GM23248 (cell line): ENCODE measurements at places on chromosomes 7 and 10. TPM values are rescaled to one million over a fixed set of nuclear protein-coding genes. Genes with fewer than 3 reads are reported as not detected.

DNA sequence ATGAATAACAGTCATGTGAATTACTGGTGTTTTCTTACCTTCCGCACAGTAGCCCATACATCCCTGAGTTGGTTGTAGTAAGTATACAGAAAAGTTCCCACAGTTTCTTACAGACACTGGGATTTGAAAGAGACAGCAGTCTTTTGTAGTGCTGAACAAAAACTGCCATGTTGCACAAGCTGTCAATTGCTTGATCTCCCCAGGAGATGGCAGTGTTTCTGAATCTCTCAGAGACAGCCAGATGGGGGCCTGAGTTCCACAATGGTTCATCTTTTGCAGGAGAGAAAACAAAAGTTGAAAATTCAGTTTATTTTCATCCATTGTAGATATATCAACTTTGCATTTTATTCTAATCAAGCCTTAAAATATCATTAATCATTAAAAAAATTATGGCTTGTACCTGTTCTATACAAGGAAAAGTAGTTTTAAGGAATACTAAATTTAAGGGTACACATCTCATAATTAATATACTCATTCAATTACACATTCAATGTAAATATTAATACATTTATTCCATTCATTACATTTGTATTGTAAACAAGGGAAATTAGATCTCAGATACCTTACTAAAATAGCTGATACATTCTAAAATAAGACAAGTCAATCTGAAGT, 14.5 kb downstream of the VWDE start:
- DNase-seq, result peak; percentile 77

DNA sequence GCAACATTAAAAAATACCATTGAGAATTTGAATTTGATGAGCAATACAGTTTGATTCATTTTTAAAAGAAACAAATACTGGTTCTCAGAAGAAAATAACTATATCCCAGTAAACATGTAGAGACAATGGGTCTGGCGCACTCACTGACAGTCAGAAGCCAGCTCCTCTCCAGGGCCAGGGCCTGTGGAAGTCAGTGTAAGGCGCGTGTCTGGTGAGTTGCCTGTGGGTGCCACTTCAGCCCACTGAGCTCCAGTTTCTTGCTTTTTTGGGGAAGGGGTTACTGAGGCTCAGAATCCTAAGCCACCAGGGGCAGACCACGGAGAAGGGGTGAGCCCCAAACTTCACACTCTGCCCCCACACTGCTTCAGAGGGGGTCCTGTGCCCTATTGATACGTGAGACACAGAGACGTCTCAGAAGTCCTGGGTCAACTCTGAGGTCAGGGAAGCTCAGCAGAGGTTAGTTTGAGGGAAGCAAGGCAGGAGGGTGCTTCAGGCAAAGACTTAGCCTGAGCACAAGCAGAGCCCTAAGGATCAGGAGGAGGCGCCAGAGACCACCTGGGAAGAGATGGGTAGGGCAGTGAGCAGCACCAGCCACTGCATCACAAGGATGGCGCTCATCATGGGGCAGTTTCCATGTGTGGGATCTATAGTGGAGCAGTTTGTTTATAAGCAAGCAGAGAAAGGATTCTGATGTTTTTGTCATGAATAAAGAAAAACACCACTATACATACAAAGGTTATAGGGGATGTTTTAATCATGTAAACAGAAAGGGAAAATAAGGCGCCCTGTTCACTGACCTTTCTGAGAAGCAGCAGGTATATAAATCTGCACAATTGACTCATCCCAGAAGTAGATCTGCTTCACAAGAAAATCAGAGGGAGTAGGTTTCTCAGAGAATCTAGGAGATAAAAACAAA, 95.7 kb downstream of the PKD1L1 start:
- peak; percentile 28 for DNase-seq

- DNase-seq, result no peak
Measured at GRCh38 chr7:117780832-117781231, 92.4 kb downstream of the CTTNBP2 start.

DNA sequence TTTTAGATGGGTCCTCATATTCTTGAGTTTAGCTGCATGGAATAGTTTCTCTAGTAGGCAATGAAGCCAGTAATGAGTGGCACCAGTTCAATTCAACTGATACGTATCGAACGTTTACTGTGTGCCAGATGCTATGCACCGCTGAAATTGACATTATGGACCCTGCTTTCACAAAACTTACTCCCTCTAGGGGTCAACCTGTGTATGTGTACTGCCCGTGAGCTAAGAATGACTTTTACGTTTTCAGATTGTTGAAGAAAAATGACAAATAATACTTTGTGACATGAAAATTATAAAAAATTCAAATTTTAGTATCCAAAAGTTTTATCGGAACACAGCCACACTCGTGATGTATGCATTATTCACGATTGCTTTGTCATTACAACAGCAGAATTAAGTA, 95.5 kb downstream of the ZMYND11 start:
- DNase-seq, result peak; percentile 22

DNA sequence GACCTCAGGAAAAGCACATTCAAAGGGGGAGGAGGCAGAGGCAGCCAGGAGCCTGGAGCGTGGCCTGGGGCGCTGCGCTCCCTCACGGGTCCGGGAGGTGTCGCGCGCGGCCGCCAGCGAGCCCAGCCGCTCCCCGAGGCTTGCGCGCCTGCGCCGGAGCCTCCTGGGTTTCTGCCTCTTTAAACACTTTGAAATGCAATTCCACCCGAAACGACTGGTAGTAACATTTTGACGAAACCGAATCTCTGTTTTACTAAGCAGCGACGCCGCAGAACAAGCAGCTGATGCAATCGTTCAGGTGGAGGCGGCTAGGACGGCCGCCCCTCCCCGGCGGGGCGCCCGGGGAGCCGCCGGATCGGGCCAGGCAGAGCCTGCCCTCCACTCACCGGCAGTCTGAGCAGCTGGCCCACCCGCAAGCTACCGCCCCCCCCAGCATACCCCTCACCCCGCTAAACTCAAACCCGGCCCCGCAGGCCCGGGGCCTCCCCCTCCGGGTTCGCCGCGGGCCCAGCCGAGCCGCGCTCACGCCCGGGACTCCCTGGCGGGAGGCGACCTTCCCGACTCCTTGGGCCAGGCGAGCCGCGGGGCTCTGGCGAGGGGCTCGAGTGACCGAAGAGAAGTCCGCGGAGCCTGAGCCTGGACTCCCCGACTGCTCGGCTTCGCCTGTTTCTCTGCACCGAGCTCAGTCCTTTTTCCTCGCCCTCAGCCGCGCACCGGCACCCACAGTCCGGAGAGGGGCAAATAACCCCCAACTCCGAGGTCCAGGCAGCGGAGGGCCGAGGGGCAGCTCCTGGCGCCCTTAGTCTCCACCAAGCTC, 3.2 kb downstream of the MKX start:
- DNase-seq, result peak; percentile 97

DNA sequence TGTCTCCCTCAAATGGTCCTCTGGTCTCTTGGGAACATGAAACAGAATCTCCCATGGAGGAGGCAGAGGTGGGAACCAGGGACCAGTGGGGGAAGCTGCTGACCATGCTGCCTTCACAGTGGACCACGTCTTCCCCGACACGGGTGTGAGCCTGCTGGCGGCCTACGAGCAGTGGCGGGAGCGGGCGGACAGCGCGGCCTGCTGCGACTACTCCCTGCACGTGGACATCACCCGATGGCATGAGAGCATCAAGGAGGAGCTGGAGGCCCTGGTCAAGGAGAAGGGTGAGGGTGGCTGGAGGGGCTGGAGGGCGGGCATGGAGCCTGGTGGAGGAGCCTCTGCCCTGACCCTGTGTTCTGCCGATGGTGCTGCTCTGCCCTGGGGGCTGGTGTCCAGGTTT, 8.0 kb downstream of the DPYSL4 start:
- no peak for DNase-seq

DNA sequence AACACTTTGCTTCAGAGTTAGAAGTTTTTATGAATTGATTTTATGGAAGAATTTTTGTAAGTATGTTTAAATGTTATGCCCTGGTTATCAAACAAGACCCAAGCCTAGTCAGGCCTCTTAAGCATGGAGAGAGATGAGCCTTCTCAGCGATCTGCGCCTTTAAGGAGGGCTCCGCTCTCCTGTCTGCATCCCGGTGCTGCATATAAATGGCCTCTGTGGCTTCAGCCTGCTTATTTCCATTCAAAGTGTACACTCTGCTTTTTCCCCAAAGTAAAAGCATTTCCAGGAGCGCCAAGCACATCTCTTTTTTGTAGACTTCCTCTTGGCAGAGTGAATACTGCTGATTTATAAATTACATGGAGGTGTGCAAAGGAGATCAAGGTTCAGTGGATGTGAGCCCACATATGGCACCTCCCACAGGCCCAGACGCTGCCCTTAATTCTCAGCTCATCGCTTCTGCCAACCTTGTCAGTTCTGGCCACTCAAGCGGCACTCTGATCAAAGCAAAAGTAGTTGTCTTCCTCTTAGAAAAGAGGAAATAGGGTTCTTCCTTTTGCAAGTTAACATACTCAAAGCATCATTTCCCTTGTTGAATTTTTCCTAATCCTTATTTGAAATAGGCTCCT, 70.0 kb upstream of the SFMBT2 start:
- no peak for DNase-seq

VSTM2A gene
- total RNA-seq, result not detected in 2 replicates

DNA sequence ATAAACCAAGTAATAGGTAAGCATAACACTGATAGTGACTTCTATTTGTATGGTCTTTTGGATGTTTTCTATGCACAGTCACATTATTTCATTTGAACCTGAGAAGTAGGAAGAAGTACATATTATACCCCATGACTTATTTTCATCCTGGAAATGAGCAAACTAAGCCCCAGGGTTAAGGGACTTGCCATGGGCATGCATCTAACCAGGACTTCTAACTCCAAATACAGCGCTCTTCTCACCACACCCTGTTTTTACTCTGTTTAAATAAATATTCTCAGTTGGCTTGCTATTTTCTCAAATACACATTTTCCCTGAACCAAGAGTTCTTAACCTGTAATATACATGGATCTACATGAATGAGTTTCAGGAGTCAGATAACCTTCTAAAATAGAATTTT, 16.3 kb downstream of the GNG11 start:
- DNase-seq, result no peak

GRCh38 chr7:116230191-116231005, 20.1 kb downstream of the TES start:
- DNase-seq, result no peak

GRCh38 chr10:63467841-63468240, 2.1 kb upstream of the JMJD1C start:
- peak; percentile 56 for DNase-seq

GPR85 gene
- total RNA-seq, result 5.1 and 7.2 TPM in 2 replicates

NCAPG2 gene
- 15.6 and 15.7 TPM in 2 replicates for total RNA-seq

CCDC3 gene
- not detected in 2 replicates for total RNA-seq

- DNase-seq, result no peak
Measured at GRCh38 chr7:23214938-23215337, 31.6 kb upstream of the GPNMB start.

- no peak for DNase-seq
Measured at GRCh38 chr10:32941357-32941756, 16.7 kb downstream of the ITGB1 start.

DNA sequence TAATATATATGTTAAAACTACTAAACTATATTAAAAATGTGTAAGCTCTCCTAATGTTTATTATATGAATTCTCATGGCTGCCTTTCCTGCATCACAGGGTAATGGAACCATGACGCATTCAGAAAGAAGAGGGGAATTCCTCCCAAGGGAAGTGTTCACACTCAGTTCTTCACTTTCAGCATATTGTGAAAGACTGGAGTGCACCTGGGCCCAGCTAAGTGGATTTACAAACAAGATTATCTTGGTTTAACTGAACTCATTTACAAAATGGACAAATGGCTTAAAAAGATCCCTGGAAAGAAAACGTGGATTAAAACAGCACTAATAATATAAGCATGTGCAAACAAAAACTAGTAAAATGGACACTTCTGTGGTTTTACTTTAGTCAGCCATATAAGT, 149.8 kb downstream of the DOCK4 start:
- DNase-seq, result peak; percentile 51

DNA sequence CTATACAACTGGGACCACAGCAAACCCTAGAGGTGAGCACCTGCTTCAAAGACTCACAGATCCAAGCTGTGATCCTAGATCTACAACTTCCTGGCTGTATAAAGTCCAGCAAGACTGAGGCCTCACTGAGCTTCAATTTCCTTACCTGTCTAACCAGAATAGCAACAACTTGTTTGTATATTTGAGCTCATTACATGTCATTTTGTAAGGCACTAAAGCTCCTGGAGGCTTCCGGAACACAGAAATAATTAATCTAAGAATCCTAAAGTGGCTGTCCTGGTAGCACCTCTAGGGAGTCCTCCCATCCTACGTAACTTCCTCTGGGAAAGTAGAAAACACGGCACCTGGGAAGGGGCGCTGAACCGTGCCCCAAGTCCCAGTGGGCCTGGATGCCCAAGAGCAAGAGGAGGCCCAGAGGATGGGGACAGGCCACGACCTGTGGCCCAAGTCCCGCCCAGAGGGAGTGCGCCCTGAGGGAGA, 39.4 kb downstream of the HK1 start:
- no peak for DNase-seq

- DNase-seq, result no peak
Measured at GRCh38 chr7:124874644-124875163, 54.9 kb downstream of the POT1 start.

GRCh38 chr7:111998326-111998725, 207.9 kb downstream of the DOCK4 start:
- no peak for DNase-seq

- no peak for DNase-seq
Measured at GRCh38 chr7:22655781-22656180, 71.2 kb upstream of the IL6 start.

CXCL12 gene
- total RNA-seq, result 341 and 364 TPM in 2 replicates

AKR1E2 gene
- total RNA-seq, result 14.3 and 16.0 TPM in 2 replicates

- no peak for DNase-seq
Measured at GRCh38 chr10:64306729-64307327, 785.6 kb downstream of the REEP3 start.

HTR5A gene
- total RNA-seq, result not detected in 2 replicates

GRCh38 chr7:36277249-36277542, 112.5 kb upstream of the ANLN start:
- no peak for DNase-seq

TNPO3 gene
- 41.9 and 47.2 TPM in 2 replicates for total RNA-seq

- DNase-seq, result peak; percentile 81
Measured at GRCh38 chr7:107874605-107875446, 16.2 kb upstream of the DLD start.

DNA sequence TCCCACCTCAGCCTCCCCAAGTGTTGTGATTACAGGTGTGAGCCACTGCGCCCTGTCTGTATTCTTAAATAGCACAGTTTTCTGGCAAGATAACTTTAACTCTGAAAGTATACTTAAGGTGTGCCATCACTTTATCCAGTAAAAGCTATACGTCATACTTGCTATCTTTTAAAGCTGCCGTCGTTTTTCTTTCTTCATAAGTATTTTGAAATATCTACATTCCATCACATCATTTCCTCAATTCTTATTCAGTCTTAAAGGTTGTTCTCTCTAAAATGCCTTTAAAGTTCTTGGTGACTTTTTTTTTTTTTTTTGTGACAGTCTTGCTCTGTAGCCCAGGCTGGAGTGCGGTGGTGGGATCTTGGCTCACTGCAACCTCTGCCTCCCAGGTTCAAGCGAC, 34.7 kb downstream of the PTPN12 start:
- no peak for DNase-seq

ATG9B gene
- total RNA-seq, result not detected in 2 replicates

- DNase-seq, result no peak
Measured at GRCh38 chr7:139417478-139417877, 57.8 kb downstream of the LUC7L2 start.

MALRD1 gene
- total RNA-seq, result 0.13 TPM in 1 of 2 replicates, not detected in the other
